ENCODE measurements at places on chromosomes 1 and 21.

DNA sequence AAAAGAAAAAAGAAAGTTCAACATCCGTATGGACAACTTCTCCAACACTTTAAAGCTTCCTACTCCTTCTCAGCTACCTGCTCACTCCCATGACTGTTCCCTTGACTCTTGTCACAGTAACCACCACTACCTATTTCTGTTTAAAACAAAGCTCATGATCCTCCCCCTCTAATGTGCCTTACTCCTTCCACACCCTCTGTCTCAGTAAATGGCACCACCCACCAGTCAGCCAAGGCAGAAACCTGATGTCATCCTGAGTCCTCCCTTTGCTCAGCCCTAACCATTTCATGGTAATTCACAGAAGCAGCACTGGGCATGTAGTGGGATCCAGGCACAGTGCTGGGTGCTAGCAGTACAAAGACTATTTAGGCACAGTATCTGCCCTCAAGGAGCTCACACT, 63.0 kb upstream of the PPM1J start:
- DNase-seq: no peak

DNA sequence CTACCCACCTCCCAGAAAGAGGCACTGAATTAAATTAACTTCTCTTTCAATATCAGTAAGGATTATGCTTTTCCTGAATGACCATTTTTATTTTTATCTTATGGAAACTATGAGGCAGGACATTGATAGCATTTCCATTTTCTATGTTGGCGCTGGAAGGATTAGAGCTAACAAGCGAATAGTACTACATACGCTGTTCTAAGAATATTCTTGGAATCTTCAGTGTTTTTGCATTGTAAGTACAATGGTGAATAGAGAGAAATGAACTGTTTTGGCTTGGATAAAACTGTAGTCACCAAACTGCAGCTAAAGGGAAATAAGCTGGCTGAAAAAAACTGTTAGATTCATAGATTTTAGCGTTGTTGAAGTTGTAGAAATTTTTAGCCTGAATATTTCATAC, 779.0 kb upstream of the ADGRL4 start:
- no peak for DNase-seq

- DNase-seq: no peak
Measured at GRCh38 chr1:159214149-159214760, 9.6 kb downstream of the ACKR1 start.

DNA sequence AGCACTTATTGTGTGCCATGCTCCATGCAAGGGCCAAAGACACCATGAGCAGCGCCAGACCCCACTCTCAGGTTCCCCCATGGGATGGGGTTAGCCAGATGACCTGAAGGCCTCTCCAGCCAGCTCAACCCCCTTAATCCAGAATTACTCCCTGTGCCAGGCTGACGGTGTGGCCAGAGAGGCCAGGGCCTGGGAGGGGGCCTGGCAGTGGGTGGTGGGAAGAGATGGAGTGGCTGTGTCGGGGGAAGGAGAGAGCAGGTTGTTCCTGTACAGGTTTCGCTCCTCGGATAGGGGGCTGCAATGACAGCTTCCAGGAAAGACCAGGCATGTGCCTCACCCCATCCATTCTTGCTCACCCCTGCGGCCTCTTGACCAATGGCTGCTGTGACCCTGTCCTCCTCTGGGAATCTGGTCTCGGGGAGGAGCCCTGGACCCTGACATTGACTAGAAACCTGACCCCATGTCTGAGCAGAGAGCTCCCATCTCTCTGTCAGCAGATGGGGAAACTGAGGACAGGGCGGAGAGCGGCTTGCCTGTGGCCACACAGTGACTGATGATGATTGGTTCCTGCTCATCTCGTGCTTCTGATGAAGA, 345.3 kb downstream of the MATN1 start:
- DNase-seq: no peak

DNA sequence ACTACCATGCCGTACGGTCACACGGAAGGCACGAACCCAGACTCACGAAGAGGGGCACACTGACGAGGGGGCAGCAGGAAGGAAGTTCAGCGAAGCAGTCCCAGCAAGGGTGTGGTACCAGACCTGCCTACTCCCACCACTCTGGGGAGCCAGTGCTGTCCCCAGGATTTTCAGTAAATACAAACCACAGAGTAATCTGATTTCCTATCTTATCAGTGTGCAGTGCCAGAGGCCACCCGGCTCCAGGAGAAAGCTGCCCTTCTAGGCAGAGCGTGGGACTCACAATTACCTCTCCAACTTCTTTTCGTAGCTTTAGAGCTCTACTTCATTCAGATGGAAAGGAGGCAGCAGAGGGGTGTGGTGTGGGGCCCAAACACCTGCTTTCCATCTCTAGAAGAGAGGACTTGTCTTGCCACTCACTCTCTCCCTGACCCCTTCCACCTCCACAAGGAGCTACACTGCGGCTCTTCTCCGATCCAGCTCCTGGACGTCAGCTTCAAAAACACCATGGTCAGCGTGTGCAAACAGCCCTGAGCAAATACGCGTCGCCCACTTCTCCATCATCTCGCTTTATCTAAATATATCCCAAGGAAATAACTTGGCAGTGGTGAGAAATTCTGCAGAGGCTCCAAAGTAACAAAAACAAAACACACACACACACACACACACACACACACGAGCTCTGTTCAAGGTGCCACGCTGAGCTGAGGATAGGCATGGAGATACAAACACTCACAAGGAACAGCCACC, 98.5 kb downstream of the MRPL37 start:
- DNase-seq: no peak

DNA sequence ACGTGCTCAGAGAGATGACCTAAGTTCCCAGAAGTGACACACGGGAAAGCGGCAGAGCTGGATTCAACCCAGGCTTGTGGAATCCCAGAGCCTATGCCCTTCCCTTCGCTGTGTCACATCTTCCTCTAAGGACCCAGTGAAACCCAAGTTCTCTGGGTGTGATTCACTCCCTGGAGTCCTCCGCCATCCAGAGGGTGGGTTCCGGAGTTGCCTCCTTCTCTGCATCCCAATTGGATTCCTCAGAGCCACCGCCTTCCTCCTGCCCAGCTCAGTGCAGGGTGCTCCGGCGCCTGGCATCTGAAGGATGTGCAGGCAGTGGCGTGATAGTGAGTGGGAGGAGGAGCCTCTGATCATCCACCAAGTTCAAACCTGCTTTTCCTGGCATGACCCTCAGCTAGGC, 20.7 kb upstream of the RCC2 start:
- DNase-seq: no peak

DNA sequence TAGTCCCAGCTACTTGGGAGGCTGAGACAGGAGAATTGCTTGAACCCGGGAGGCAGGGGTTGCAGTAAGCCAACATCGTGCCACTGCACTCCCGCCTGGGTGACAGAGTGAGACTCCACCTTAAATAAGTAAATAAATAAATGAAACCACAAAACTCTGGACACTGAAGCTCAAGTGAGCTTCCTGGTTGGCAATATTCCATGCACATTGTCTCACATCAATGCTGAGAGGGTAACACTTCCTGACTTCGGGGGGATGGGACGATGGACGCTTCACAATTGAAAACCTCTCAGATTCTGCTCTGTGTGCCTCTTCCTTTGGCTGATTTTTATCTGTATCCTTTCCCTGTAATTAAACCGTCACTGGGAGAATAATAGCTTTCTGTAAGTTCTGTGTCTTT, 70.0 kb upstream of the ZNF644 start:
- DNase-seq: no peak

DNA sequence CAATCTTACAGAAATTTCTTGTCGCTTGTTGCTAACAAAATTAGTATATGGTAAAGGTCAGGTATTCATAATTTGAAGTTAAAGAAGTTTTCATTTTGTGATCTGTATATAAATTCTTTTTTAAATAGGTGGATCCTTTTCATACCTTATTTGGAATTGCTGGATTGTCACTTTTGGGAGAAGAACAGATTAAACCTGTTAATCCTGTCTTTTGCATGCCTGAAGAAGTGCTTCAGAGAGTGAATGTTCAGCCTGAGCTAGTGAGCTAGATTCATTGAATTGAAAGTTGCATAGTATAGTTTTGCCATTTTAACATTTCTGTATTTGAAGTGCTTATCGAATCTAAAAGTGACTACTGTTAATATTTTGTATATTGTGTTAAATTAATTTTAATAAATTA, 2.3 kb upstream of the MSH4 start:
- DNase-seq: no peak

- DNase-seq: no peak
Measured at GRCh38 chr1:33435096-33435820, 4.4 kb upstream of the PHC2 start.

DNA sequence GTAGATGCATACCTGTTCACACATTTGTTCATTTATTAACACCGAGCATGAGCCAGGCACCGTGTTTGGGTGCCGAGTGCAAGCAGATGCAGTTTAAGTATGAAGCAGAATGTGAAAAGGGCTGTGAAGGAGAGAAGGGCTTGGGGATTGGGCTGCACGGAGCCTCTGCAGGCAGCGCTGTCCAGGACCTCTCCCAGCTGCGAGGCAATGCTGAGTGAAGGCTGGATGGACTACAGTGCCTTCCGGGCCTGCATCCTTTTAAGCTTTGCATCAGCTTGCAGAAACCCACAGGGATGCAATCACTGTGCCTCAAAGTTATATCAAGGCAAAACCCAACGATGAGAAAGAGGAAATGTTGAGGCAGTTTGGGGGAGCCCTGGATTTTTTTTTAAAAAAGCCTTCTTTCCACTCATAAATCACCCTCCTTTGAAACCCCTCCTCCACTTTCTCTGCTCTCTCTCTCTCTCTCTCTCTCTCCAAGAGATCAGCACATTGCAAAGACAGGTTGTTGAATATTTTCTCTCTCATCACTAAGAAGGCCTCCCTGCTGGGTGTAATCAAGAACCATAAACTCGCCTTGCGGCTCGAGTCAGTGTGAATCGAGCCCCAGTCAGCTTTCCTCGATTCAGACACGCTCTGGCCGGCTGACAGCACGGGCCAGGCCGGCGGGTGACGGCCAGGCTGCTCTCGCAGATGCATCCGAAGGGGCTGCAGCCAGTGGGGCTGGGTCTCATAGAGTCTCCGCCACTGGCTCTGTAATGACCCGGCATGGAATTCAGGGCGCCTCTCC, 89.2 kb upstream of the POU3F1 start:
- no peak for DNase-seq

DNA sequence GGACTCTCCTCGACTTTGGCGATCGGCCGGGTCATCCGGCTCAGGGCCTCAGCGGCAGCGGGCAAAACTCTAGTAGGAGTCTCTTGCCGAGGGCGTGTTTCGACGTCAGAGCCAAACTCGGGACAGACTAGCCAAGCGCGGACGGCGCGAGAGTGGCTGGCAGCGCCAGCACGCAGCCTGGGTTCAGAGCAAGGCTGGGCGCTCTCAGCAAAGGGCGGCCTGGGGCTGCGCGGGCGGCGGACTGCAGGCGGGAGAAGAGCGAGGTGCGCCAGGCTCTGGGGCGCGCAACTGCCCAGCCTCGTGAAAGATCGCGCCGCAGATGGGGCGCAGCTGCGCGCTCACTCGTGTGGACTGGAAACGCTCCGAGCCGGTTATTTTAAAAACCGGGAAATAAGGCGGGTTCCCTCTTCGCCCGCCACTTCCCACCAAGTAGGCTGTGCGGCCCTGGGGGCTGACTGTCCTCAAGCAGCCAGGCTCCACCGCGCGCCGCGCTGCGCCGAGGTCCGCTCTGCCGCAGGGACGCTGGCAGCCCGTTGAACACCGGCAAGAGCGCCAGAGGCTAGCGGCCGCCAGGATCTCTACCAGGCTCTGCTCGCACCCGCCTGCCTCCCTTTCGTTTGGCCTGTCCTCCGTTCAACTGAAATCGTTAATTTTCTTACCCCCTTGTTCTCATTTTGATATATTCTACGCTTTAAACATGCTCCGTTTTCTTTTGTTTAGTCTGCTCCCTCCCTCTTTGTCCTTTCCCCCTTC, 2.4 kb downstream of the ALX3 start:
- DNase-seq: no peak

Measured in skin of body (tissue), 3 donors.